Effector memory CD4-positive, alpha-beta T cell (primary cell): ENCODE measurements at places on chromosomes 2 and 18.

- no peak overlapping the region for H3K27ac ChIP-seq
- H3K4me3 ChIP-seq, result no peak overlapping the region
- H3K36me3 ChIP-seq, result no peaks in the 10 kb centered on the region
- no peaks in the 10 kb centered on the region for H3K27me3 ChIP-seq
- DNase-seq, result no peak
- H3K4me1 ChIP-seq, result no peaks in the 10 kb centered on the region
These were observed 86.5 kb upstream of the UGP2 start for GRCh38 chr2:63755216-63755615.

GRCh38 chr2:151968770-151969470 lies 129.9 kb downstream of the CACNB4 start:
- no peak overlapping the region for H3K27ac ChIP-seq
- no peak overlapping the region for H3K4me3 ChIP-seq
- H3K4me1 ChIP-seq, result no peaks in the 10 kb centered on the region
- no peaks in the 10 kb centered on the region for H3K27me3 ChIP-seq
- no peak for DNase-seq

DNA sequence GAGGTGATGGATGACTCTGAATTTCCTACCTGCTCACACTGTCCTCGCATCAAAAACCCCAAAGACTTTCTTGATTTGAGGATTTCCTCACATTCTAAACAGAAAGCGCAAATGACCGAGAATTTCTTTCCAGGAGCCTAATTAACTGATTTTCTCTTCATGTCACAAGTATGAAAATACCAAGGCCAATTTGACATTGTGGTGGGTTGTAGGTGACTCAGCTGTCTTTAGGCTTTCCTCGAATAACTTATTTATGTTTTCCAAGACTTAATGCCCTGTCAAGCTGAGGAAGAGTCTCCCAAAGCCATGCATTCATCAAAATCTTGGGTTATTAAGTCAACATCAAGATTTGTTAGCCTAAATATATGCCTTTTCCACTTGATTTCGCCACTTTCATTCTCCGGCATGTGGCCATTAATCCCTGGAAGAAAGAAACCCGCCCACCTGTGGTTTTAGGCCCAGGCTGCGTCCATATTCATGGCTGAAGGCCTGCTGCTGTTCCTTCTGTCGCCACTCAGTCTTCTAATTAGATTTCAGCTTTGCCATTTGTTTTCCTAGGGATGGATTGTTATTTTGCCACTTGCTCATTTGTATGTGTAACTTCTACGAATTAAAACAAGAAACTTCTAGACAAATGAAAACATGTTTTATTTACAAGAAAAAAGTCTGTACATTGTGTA lies 84.9 kb downstream of the ST6GAL2 start:
- no peaks in the 10 kb centered on the region for H3K27me3 ChIP-seq
- no peaks in the 10 kb centered on the region for H3K4me1 ChIP-seq
- H3K36me3 ChIP-seq, result no peaks in the 10 kb centered on the region
- DNase-seq, result no peak
- no peak overlapping the region for H3K4me3 ChIP-seq

DNA sequence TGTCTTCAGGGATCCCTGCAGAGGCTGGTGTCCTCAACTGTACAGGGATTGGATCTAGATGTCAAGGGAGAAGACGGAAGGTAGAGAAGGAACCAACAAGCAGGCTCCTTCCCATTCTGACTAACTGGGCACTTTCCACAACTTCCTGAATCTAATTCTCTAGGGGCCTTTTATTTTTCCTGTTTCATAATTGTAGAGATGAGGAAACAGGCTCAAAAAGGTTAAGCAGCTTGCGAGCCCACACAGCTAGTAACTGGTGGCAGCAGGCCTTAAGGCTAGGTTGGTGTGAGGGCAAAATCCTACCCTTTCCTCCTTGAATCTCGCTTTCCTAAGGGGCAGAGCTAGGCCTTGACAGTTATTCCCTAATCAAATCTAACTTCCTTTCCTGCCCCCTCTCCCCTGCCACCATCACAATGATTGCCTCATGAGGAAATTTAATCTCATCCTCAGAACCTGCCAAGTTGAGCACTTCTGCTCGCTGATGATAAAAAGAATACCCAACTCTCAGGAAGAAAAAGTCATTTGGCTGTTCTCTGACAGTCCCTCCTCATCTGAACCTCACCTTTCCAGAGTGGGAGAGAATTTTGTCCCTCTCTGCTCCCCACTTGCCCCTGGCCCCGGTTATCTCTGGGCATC lies 35.7 kb upstream of the POLE4 start:
- H3K4me1 ChIP-seq, result no peaks in the 10 kb centered on the region
- no peak overlapping the region for H3K4me3 ChIP-seq
